Stomach (tissue), 19 donors: ENCODE measurements at places on chromosomes 5 and 9. TPM values are rescaled to one million over a fixed set of nuclear protein-coding genes. Genes with fewer than 3 reads are reported as not detected.
A peak's percentile ranks its signal among the peaks of the same experiment; 100 is the strongest.

The IFNA21 gene
- not detected for total RNA-seq

GRCh38 chr9:69999315-69999714, 44.3 kb upstream of the MAMDC2 start:
- DNase-seq, result no peak
- H3K27ac ChIP-seq, result no peak overlapping the region
- H3K36me3 ChIP-seq, result no peaks in the 10 kb centered on the region
- H3K4me3 ChIP-seq, result no peak overlapping the region
- no peaks in the 10 kb centered on the region for H3K27me3 ChIP-seq

- H3K27me3 ChIP-seq, result no peaks in the 10 kb centered on the region
- no peak for DNase-seq
- H3K36me3 ChIP-seq, result no peaks in the 10 kb centered on the region
- H3K4me3 ChIP-seq, result no peak overlapping the region
Measured at GRCh38 chr5:174423558-174423957, 300.8 kb upstream of the MSX2 start.

DNA sequence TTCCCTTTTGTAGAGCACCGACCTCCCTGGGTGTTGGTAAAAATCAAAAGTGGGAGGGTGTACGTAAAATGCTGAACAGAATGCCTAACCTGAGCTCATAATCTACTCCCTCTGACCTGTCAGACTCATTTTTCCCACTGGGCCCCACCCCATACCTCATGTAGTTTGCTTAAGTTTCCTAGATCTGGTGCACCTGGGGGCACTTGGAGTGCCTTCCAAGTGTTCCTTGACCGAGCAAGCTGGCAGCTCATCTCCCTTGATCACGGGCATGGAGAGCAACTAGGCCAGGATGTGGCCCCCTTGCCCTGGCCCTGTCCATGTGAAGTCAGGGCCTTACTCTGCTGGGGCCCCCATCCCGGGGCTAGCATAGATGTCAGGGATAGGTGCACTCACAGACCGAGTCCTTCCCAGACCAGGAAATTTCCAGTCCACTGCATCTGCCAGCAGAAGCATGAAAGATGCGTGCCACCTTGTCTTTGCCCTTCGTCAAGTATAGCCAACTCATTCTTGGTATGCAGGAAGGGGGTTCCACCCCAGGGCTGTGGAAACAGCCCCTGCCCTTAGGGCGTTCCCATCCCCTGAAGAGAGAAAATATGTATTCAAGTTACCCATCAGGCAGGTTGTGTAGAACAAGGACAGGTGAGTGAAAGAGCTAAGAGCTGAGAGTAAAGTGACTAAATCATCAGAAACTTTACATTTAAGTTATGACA, 41.9 kb downstream of the SLC22A5 start:
- H3K36me3 ChIP-seq, result no peaks in the 10 kb centered on the region
- DNase-seq, result peak; percentile 47
- no peaks in the 10 kb centered on the region for H3K27me3 ChIP-seq
- H3K4me1 ChIP-seq, result peaks cover 46% of the 10 kb centered on the region
- peak overlapping the region; percentile 90 for H3K27ac ChIP-seq

DNA sequence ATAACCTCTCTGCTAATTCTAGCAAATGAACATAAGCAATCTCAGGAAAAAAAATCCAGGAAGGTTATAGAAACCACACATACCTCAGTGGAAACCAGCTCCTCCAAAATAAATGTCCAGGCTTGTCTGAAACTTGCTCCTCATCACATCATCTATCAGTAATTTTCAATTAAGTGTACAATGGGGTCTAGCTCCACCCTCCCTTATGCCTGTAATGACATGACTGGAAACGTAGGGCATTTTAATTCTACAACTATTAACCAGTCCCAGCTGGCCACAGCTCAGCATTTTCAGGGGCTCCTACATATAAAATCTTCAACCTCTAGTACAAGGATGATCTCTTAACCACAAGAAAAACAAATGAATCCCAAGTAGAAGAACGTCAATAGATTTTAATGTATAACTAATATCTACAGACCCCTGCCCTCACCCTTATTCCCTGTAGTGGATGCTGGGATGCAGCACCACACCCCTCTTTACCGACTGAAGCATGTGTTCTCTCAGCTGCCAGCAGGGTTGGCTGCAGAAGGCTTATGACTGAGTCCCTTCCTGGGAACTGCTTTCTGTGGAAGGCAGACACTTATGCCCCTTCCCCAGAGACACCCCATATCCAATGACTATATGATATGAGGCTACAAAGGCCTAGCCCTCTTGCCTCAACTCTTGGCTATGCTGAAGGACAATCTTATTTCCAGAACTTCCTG, 6.8 kb downstream of the TSSK1B start:
- DNase-seq, result no peak
- H3K4me1 ChIP-seq, result no peaks in the 10 kb centered on the region
- H3K27me3 ChIP-seq, result no peaks in the 10 kb centered on the region
- H3K4me3 ChIP-seq, result no peak overlapping the region
- H3K36me3 ChIP-seq, result no peaks in the 10 kb centered on the region
- H3K27ac ChIP-seq, result no peak overlapping the region

The KIF12 gene
- 18.7 TPM for total RNA-seq

The SH2D3C gene
- not detected for total RNA-seq

DNA sequence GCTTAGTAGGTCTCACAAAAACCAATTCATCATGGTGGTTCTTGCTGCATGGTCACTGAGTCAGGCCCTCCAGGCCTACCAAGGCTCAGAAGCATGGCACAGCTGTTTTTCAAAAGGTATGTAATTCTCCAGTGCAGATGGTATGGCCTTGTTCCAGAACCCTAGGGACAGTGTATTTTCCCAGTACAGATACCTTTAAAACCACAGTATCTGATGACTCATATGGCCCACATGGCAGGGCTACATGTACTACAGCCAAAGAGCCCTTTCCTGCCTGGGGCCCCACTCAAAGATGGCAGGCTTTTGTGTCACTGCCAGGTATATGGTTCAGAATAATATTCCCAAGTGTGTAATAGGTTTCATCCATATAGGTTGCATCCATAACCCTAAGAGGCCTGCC, 16.5 kb downstream of the CSF2 start:
- no peak overlapping the region for H3K4me3 ChIP-seq
- no peak overlapping the region for H3K27ac ChIP-seq
- no peak for DNase-seq
- no peaks in the 10 kb centered on the region for H3K4me1 ChIP-seq
- no peaks in the 10 kb centered on the region for H3K36me3 ChIP-seq

- no peaks in the 10 kb centered on the region for H3K4me1 ChIP-seq
- no peak overlapping the region for H3K4me3 ChIP-seq
- no peaks in the 10 kb centered on the region for H3K36me3 ChIP-seq
- DNase-seq, result no peak
- H3K27ac ChIP-seq, result no peak overlapping the region
Measured at GRCh38 chr9:88759364-88759763, 224.4 kb downstream of the NXNL2 start.

The FAM221B gene
- not detected for total RNA-seq

- H3K4me3 ChIP-seq, result peak overlapping the region; percentile 62
- H3K36me3 ChIP-seq, result no peaks in the 10 kb centered on the region
- H3K27ac ChIP-seq, result no peak overlapping the region
- H3K27me3 ChIP-seq, result no peaks in the 10 kb centered on the region
- H3K4me1 ChIP-seq, result peaks cover 66% of the 10 kb centered on the region
Measured at GRCh38 chr5:115541611-115542010, 3.0 kb downstream of the FEM1C start.

DNA sequence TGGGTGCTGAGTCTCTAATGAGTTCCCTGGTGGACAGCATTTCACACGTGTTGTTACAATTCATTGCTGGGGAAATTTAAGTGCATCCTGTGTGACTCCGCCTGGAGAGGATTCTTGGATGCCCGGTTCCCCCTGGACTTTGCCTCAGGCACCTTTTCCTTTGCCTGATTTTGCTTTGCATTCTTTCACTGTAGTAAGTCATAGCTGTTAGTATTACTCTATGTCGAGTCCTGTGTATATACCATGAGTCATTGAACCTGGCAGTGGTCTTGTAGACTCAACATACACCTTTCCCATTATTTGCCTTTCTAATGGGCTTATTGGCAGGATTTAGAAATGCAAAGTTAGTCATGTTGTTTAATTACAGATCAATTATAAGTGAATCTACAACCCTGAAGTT, 81.9 kb upstream of the DHFR start:
- no peaks in the 10 kb centered on the region for H3K4me1 ChIP-seq
- no peak overlapping the region for H3K27ac ChIP-seq
- H3K27me3 ChIP-seq, result no peaks in the 10 kb centered on the region
- no peaks in the 10 kb centered on the region for H3K36me3 ChIP-seq
- no peak for DNase-seq
- no peak overlapping the region for H3K4me3 ChIP-seq

- no peak overlapping the region for H3K4me3 ChIP-seq
- H3K27me3 ChIP-seq, result no peaks in the 10 kb centered on the region
- DNase-seq, result no peak
- H3K4me1 ChIP-seq, result peaks cover 67% of the 10 kb centered on the region
Measured at GRCh38 chr5:139475865-139476617, 5.2 kb downstream of the SMIM33 start.

DNA sequence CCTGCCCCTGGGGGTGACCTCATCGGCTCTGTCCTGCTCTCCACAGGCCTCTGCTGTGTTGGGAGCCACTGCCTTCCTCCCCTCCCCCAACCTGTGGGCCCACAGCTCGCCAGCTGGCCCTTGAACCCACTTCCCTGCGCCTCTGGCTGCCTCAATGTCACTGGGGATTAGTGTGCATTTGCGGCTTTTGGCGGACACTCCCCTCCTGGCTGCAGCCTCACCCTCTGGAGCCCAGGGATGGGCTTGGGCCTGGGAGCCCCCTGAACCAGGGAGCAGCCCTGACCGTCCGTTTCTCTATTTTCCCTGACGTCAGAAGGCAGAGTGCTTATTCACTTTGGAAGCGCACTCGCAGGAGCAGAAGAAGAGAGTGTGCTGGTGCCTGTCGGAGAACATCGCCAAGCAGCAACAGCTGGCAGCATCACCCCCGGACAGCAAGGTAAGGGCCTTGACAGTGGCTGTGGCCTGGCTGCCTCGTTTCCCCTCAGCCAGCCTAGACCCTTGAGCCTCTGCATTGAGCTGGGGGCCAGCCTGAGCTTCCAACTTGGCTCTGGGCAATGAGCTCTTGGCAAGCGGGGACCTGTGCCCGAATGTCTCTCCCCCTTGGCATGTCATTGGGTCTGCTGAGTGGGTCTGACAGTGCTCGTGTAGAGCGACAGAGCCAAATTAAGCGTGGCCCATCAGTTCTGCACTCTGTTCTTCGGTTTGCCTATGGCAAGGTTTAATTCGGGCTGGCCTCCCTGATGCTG, 73.1 kb downstream of the RGS3 start:
- H3K4me3 ChIP-seq, result no peak overlapping the region
- DNase-seq, result no peak
- peaks cover 5% of the 10 kb centered on the region for H3K36me3 ChIP-seq
- H3K4me1 ChIP-seq, result no peaks in the 10 kb centered on the region
- H3K27ac ChIP-seq, result no peak overlapping the region
- H3K27me3 ChIP-seq, result no peaks in the 10 kb centered on the region

DNA sequence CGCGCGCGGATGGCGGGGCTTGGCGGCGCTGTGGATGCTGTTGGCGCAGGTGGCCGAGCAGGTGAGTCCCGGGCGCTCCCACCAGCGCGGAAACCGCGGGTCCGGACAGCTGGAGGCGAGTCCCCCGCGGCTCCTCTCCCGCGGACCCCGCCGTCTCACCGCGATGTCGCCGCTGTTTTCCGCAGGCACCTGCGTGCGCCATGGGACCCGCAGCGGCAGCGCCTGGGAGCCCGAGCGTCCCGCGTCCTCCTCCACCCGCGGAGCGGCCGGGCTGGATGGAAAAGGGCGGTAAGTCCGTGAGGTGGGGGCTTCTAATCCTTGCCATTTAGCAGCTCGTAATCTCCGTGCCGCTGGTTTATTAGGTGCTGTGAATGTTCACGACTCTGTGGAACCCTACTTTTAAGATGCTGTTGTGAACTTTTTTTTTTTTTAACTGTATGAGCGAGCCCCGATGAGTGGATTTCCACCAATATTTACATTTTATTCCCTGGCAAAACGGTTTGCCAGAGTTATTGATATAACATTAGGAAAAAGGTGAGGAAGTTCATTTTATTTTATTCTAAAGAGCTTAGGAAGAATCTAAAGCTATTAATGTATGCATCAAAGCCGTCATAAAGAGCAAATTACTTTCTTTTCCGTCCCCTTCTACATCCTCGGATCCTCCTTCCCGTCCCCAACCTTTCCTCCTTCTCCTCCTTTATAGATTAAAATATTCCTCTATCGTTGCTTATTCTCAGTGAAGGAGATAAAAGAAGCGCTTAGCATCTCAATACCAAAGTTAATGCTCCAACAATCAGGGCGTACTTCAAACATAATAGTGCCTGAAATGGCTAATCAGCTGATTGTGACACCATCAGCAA, 579 bp downstream of the ADAMTS16 start:
- H3K27ac ChIP-seq, result no peak overlapping the region
- H3K36me3 ChIP-seq, result no peaks in the 10 kb centered on the region
- peaks cover 33% of the 10 kb centered on the region for H3K4me1 ChIP-seq
- peak; percentile 27 for DNase-seq

GRCh38 chr9:128244837-128245231, 31.0 kb downstream of the GOLGA2 start:
- H3K27me3 ChIP-seq, result no peaks in the 10 kb centered on the region
- peaks cover 24% of the 10 kb centered on the region for H3K4me1 ChIP-seq
- H3K4me3 ChIP-seq, result peak overlapping the region; percentile 29
- H3K36me3 ChIP-seq, result no peaks in the 10 kb centered on the region

- no peaks in the 10 kb centered on the region for H3K4me1 ChIP-seq
- H3K4me3 ChIP-seq, result no peak overlapping the region
- DNase-seq, result no peak
- no peaks in the 10 kb centered on the region for H3K36me3 ChIP-seq
- H3K27me3 ChIP-seq, result no peaks in the 10 kb centered on the region
Measured at GRCh38 chr9:8560560-8561525, 761.3 kb upstream of the DMAC1 start.

The LPAR1 gene
- 15.9 TPM for total RNA-seq

GRCh38 chr5:94815313-94816039, 197.0 kb downstream of the SLF1 start:
- no peaks in the 10 kb centered on the region for H3K4me1 ChIP-seq
- DNase-seq, result no peak

DNA sequence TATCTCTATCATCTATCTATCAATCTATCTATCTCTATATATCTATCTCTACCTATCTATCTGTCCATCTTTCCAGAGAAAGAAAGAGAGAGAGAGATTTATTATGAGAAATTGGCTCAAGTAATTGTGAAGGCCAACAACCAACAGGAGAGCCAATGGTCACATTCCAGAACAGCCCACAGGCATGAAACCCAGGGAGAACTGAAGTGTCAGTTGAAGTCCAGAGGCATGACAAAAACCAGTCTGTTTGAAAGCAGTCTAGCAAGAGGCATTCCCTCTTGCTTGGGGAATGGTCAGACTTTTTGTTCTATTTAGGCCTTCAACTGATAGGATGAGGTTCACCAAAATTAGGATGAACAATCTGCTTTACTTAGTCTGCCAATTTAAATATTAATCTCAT, 87.6 kb upstream of the PLCXD3 start:
- no peaks in the 10 kb centered on the region for H3K27me3 ChIP-seq
- H3K4me1 ChIP-seq, result no peaks in the 10 kb centered on the region
- DNase-seq, result no peak
- H3K27ac ChIP-seq, result no peak overlapping the region
- H3K36me3 ChIP-seq, result no peaks in the 10 kb centered on the region

GRCh38 chr5:74575741-74576538, 64.6 kb downstream of the ENC1 start:
- peaks cover 24% of the 10 kb centered on the region for H3K4me1 ChIP-seq
- H3K27me3 ChIP-seq, result no peaks in the 10 kb centered on the region
- no peak for DNase-seq
- no peak overlapping the region for H3K4me3 ChIP-seq

The LTC4S gene
- 21.0 TPM for total RNA-seq

The MPDZ gene
- total RNA-seq, result 54.3 TPM
